ENCODE measurements at places on chromosomes 7 and 10. TPM values are rescaled to one million over a fixed set of nuclear protein-coding genes. Genes with fewer than 3 reads are reported as not detected.

AKR1D1 gene
- total RNA-seq, result not detected

CYP3A7 gene
- total RNA-seq, result not detected

TMEM176A gene
- total RNA-seq, result not detected

NXPH1 gene
- total RNA-seq, result not detected
